ENCODE measurements at places on chromosomes 16 and 17.

DNA sequence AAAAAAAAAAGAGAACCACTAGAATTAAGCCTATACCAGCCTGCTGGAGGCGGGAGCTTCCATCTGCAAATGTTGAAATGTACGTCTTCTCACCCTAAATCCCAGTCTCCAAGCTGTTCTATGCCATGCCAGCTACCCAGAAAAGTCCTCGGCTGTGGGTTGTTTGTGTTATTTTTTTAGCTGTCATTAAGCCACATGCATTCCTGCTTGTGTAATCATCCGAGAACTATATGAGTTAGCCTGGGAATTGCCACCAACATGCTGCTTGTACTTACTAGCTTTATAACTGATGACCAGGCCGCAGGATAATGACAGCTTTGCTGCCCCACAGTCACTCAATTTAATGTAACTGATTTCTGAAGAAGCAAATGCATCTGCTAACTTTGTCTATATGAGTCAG, 313.9 kb upstream of the SALL1 start:
- DNase-seq, result no peak

- DNase-seq, result no peak
Measured at GRCh38 chr17:79188048-79188447, 113.4 kb downstream of the ENGASE start.

DNA sequence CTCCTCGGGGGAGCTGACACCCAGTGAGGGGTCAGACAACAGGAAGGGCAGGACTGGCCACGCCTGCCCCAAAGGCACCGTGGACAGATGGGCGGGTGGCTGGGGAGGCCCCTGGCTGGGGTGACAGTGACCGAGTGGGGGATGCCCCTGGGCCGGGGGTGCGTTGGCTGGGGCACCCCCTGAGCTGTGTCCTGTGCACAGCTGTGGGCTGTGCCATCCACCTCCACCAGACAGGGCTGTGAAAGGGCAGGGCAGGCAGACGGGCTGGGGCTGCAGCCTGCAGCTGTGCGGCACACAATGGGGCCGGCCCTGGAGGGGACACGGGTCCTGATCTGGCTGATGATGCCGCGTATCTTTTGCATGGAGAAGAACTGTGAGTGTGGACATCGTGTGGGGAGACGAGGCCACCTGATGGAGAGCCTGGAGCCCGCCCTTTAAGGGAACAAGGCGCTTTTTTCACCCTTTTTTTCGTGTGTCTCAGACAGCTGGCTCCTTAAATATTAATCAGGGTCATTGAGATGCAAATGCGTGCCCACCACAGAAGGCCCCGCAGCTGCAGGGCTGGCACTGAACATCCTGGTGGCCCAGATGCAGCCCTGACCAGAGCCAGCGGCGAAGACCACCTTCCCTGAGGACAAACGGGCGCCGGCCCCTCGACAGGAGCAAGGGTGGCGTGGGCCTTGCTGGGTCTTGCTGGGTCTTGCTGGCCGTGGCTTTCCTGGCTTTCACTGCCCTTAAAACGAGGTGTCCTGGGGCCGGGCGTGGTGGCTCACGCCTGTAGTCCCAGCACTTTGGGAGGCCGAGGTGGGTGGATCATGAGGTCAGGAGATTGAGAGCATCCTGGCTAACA, 42.4 kb upstream of the GNG13 start:
- no peak for DNase-seq

GRCh38 chr17:32445074-32445415, 735 bp downstream of the PSMD11 start:
- DNase-seq, result peak; percentile 71

- no peak for DNase-seq
Measured at GRCh38 chr17:57963149-57963511, 7.9 kb upstream of the CUEDC1 start.

GRCh38 chr16:68528233-68528632, 10.9 kb upstream of the ZFP90 start:
- no peak for DNase-seq

DNA sequence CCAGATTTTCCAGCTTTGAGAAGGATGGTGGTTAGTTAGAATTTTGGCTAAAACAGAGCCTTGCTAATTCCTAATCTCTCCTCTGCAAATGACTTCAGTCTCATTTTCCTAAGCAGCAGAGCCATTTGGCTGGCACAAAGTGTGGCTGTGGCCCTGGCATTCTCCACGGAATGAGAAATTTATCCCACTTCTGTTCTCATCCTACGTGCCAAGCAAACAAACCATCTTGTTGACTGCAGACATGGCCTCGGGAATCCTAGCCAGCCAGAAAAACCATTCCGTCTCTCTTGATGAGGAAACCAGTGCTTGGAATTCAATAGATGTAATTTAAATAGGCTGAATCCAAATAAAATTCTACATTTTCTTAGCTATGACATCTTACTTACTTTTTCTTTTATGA, 34.1 kb upstream of the ELAC2 start:
- no peak for DNase-seq

GRCh38 chr17:28030386-28030785, 12.1 kb upstream of the NLK start:
- DNase-seq, result no peak

- DNase-seq, result peak; percentile 82
Measured at GRCh38 chr17:5877948-5878347, 192.2 kb upstream of the WSCD1 start.

GRCh38 chr17:77676237-77676661, 282.3 kb upstream of the TNRC6C start:
- no peak for DNase-seq

- no peak for DNase-seq
Measured at GRCh38 chr17:74738051-74738996, 1.3 kb downstream of the RAB37 start.

GRCh38 chr16:72012607-72013006, 4.1 kb downstream of the DHODH start:
- no peak for DNase-seq

DNA sequence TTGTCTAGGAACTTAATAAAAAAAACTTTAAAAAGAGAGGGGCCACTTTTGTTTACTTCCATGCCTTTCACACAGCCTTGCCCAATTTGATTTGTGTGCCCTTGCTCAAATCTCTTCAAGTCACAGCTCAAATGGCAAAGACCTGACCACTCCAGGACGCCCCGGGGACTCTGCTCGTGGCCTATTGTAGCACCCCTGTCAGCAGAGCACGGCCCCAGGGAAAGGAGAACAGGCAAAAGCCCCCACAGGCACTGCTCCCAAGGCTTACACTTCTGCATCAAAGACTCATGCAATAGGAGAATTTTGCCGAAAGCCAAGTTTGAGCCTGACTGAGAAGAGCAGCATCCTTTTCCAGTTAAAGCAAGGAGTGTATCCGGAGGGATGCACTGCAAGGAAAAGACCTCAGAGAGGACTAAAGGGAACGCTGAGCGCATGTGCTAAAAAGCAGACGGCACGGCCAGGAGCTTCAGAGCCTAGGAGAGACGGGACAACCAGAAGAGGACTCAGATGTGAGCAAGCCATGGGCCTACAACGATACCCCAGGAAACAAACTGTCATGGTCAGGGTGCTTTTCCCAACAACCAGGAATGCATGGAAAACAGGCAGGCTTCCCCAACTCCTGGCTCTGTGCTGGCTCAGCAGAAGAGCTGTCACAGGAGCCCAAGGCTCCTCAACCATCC, 8.2 kb downstream of the CREBBP start:
- DNase-seq, result no peak

GRCh38 chr17:20284570-20285295, 182.6 kb downstream of the LGALS9B start:
- DNase-seq, result no peak

DNA sequence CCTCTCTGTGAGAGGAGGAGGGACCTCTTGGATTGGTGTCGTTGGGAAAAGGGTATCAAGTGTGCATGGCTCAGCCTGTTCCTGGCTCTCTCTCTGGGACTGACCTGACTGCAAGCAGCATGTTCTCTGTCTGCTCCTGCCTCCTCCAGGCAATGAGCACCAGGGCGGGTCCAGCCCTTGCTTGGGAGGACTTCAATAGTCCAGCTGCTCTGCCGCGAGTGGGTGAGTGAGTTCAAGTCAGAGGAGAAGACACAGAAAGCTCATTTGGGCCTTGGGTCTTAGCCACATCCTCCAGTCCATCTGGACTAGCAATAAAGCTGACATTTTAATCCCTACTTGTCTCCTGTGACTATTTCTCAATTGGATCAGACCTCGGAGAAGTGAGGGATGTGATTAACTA, 25.2 kb upstream of the TNS4 start:
- DNase-seq, result no peak

- DNase-seq, result no peak
Measured at GRCh38 chr17:69898601-69899000, 176.4 kb upstream of the KCNJ16 start.

GRCh38 chr16:11725457-11725856, 17.2 kb downstream of the TXNDC11 start:
- DNase-seq, result no peak

GRCh38 chr17:74918906-74919305, 4.1 kb downstream of the USH1G start:
- DNase-seq, result no peak

GRCh38 chr17:48529683-48530009, 1.2 kb downstream of the HOXB1 start:
- no peak for DNase-seq

- DNase-seq, result no peak
Measured at GRCh38 chr17:66971730-66972441, 7.4 kb downstream of the CACNG4 start.

DNA sequence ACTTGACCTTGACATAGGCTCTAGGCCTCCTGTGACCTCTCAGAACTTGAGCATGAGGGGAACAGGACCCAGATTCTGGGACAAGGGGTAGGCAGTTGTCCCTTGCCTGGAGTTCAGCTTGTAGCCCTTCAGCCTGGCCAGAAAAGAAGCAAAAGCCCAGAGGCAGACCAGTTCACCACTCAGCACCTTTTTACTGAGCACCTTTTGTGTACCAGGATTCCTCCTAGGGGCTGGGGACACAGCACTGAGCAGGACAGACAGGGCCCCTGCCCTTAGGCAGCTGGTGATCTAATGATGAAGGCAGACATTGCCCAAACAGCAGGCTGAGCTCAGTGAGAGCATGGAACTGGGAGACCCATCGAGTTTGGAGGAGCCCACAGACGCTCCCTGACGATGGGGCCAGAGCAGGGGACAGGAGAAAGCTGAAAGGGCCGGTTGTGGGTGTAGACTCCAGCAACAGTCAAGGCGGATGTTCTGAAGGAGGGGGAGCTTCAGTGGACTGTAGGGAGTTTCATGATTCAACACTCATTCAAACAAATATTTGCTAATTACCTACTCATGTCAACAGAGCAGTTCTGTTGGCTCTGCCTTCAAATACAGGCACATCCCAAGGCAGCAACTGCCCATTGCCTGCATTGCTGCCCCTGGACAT, 32.0 kb downstream of the SBK1 start:
- no peak for DNase-seq
